ENCODE measurements at places on chromosomes 3 and 15.
A peak's percentile ranks its signal among the peaks of the same experiment; 100 is the strongest.

DNA sequence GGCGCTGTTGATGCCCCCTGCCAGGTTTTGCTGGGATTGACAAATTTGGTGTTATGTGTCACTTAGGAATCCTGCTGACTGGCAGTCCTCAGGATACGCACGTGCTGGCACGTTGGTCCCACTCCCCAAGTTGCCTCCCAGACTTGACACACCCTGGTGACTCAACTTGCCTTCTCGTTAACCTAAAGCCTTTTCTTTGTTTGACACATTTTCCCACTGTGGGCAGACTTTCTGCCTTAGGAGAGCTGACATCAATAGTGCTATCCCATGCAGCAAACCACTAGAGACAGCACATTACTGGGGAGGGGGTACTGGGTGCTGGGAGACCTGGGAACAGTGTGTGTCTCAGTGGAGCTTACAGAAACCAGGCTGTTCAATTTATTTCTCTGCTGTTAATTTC lies 104.3 kb downstream of the OXNAD1 start:
- DNase-seq, result no peak
- no peak overlapping the region for H3K27ac ChIP-seq
- H3K4me3 ChIP-seq, result no peak overlapping the region

- H3K27ac ChIP-seq, result no peak overlapping the region
- H3K4me3 ChIP-seq, result no peak overlapping the region
- no peaks in the 10 kb centered on the region for H3K4me1 ChIP-seq
- no peaks in the 10 kb centered on the region for H3K36me3 ChIP-seq
These were observed 106.9 kb downstream of the P2RY1 start for GRCh38 chr3:152941859-152942258.

DNA sequence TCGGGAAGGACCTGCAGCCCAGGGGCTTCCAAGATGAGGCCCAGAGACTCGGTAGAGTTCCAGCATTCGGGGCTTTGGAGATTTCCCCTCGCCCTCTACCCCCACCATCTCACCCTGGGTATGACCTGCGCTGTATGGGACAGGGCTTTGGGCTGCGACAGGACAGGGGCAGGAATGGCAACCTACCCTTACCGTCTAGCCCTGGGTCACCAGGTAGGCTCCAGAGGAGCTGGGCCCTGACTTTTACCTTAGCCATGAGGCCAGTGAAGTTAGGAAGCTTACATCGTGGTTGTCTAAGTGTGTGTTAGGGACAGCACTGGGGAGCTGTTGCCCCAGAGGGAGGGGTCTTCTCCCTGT lies 683 bp downstream of the PPM1M start:
- peaks cover 63% of the 10 kb centered on the region for H3K36me3 ChIP-seq
- peaks cover 81% of the 10 kb centered on the region for H3K4me1 ChIP-seq
- H3K27me3 ChIP-seq, result no peaks in the 10 kb centered on the region
- DNase-seq, result no peak
- peak overlapping the region; percentile 82 for H3K27ac ChIP-seq

DNA sequence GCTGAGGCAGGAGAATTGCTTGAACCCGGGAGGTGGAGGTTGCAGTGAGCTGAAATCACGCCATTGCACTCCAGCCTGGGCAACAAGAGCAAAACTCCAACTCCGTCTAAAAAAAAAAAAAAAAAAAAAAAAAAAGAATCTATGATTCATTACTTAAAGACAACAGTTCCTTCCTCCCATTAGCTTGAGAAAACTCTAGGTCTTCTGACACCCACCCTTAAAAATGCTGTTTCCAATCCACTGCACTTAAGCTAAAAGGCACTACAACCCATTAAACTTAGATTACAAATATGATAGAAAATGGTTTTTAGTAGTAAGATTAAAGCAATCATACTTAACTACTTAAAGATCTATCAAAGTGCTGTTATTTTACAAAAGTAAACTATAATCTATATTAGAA lies 40.0 kb upstream of the BHLHE40 start:
- H3K4me3 ChIP-seq, result no peak overlapping the region
- DNase-seq, result no peak
- H3K27ac ChIP-seq, result no peak overlapping the region
- no peaks in the 10 kb centered on the region for H3K27me3 ChIP-seq

DNA sequence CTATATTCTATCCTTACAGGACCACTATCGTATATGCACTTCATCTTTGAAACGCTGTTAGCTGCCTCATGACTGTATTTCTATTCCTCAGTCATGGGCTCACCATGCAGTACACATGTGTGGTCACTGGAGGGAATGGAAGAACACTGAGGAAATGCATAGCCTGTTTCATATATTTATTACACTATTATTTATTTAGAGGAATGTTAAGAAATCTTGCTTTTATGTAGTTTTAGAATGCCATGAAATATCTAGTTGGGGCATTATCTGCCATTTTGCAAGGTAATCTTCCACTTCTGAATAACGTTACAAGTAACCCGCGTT lies 155.7 kb downstream of the IGF1R start:
- H3K4me1 ChIP-seq, result peaks cover 14% of the 10 kb centered on the region
- H3K4me3 ChIP-seq, result no peak overlapping the region
- no peaks in the 10 kb centered on the region for H3K36me3 ChIP-seq
- H3K27me3 ChIP-seq, result no peaks in the 10 kb centered on the region

DNA sequence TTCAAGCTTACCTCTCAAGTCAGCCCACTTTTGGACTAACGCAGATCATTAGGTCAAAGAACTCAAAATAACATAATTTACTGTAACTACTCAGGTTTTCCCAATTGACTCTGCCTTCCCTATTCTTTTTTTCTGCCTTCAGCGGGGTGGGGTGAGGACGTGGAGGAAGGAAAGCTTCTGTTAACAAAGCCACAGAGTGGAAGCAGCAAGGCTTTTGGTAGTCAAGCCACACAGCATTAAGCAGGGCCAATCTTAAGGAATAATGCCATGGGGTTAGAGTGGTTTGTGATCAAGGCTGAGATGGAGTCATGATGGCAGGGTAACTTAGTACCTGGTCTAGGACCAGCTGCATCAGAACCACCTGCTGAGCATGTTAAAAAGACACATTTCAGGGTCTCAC lies 277.5 kb downstream of the TIGIT start:
- H3K27ac ChIP-seq, result no peak overlapping the region
- no peak for DNase-seq
- no peak overlapping the region for H3K4me3 ChIP-seq
- H3K36me3 ChIP-seq, result no peaks in the 10 kb centered on the region

- no peaks in the 10 kb centered on the region for H3K36me3 ChIP-seq
- no peak overlapping the region for H3K27ac ChIP-seq
- no peak overlapping the region for H3K4me3 ChIP-seq
- DNase-seq, result no peak
These were observed 56.9 kb downstream of the ABHD5 start for GRCh38 chr3:43747641-43748040.

DNA sequence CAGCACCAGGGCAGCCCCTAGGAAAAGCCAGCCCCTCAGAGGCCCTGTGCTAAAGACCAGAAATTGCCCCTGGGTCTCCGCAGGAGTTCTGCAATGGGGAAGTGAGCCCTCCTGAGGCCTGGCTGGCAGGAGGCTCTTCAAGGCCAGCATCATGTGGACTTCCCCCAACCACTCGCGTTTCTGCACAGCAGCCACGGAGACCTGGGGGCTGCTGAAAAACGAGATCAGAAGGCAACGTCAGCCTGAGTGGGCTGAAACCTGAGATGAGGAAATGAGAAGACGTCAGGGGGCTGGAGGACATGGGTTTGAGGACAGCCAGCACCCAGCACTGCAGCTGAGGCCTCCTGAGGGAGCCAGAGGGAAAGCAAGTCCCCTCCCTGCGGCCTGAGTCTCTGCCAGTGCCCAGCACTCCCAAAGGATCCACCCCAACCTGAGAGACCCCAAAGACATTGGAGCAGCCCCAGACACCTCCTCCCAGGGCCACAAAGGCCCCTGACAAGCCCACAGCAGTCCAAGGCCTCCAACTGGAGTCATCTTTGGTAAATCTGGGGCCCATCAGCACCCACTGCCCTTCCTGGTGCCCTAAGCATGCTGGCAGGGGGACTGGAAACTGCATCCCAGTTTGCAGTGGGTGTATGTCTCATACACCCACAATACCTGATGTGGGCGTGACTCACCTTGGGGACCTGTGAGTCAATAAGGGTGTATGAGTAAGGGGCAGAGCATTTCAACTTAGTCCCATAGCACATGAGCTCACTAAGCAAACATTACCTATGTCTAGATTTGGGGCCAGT lies 29.2 kb upstream of the CYP11A1 start:
- H3K4me1 ChIP-seq, result peaks cover 88% of the 10 kb centered on the region
- no peaks in the 10 kb centered on the region for H3K36me3 ChIP-seq
- peak overlapping the region; percentile 81 for H3K27ac ChIP-seq
- DNase-seq, result no peak
- H3K4me3 ChIP-seq, result no peak overlapping the region
- no peaks in the 10 kb centered on the region for H3K27me3 ChIP-seq

- H3K36me3 ChIP-seq, result peaks cover 2% of the 10 kb centered on the region
- peaks cover 3% of the 10 kb centered on the region for H3K4me1 ChIP-seq
- no peak for DNase-seq
These were observed 127.9 kb downstream of the DMXL2 start for GRCh38 chr15:51494411-51495314.

DNA sequence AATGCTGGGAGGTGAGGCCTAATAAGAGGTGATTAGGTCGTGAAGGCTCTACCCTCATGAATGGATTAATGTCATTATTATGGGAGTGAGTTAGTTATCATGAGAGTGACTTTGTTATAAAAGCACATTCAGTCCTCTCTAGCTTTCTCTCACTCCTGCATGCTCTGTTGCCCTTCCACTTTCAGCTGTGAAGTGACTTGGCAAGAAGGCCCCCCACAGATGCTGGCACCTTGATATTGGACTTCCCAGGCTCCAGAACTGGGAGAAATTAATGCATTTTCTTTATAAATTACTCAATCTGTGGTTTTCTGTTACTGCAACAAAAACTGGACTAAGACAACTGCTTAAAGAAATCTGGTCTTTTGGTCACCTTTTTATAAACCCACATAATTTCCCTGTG lies 144.3 kb downstream of the FBN1 start:
- DNase-seq, result no peak
- no peaks in the 10 kb centered on the region for H3K36me3 ChIP-seq
- H3K4me1 ChIP-seq, result no peaks in the 10 kb centered on the region
- no peak overlapping the region for H3K4me3 ChIP-seq

DNA sequence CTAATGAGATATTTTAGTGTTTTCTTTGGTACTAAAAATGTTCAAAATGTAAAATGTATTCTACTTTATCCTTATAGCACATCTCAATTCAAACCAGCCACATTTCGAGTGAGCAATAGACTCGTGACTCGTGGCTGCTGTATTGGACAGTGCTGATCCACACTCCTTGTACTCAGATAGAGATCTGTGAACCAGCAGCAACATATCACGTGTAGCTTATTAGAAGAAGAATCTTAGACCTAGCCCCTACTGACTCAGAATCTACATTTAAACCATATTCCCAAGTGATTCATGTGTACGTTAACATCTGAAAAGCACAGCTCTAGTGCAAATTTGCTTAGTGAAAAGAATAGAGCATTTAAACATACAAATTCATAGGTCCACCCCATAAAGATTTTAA lies 130.9 kb downstream of the IL1RAP start:
- H3K27ac ChIP-seq, result no peak overlapping the region
- DNase-seq, result no peak
- no peak overlapping the region for H3K4me3 ChIP-seq
- peaks cover 14% of the 10 kb centered on the region for H3K36me3 ChIP-seq

DNA sequence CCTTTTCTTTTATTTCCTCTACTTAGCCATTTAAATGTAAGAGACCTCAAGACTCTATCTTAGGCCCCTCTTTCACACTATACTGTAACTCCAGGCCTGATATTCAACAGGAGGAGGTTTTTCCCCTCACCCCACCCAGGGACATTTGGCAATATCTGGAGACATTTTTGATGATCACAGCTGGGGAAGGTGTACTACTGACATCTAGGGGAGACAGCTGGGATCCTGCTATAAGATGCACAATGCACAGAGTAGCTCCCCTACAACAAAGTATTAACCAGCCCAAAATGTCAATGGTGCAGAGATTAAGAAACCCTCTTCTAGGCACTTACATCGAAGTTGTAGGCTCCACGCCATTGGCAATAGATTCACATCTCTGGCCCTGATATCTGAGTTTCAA lies 517.5 kb upstream of the UBE2E2 start:
- H3K27ac ChIP-seq, result no peak overlapping the region
- no peak overlapping the region for H3K4me3 ChIP-seq
- no peak for DNase-seq
- H3K4me1 ChIP-seq, result no peaks in the 10 kb centered on the region
- H3K27me3 ChIP-seq, result no peaks in the 10 kb centered on the region
- H3K36me3 ChIP-seq, result no peaks in the 10 kb centered on the region

DNA sequence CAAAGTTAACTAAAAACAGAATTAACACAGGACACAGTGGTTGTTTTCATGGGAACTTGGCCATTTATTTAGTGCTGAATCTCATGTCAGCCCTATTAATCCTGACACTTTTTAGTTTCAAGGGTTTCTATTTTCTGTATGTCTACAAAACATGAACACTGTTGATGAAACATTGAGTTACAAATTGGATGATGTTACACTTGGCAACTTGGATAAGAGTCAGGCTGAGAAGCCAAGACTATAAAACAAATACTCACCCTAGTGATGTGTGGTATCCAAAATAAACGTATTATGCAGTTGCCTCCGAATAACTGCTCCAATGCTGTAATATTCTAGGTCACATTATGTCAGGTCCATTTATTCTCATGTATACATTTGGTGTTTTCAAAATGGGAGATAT lies 349.6 kb downstream of the ZIC1 start:
- no peaks in the 10 kb centered on the region for H3K4me1 ChIP-seq
- no peak for DNase-seq
- no peak overlapping the region for H3K4me3 ChIP-seq
- H3K36me3 ChIP-seq, result no peaks in the 10 kb centered on the region
- H3K27me3 ChIP-seq, result no peaks in the 10 kb centered on the region

GRCh38 chr3:129690406-129690805 lies 83.9 kb upstream of the PLXND1 start:
- no peaks in the 10 kb centered on the region for H3K27me3 ChIP-seq
- no peaks in the 10 kb centered on the region for H3K36me3 ChIP-seq
- no peak overlapping the region for H3K4me3 ChIP-seq

GRCh38 chr3:114362815-114363214 lies 69.0 kb downstream of the TIGIT start:
- no peaks in the 10 kb centered on the region for H3K27me3 ChIP-seq
- no peaks in the 10 kb centered on the region for H3K36me3 ChIP-seq
- no peak for DNase-seq
- no peak overlapping the region for H3K27ac ChIP-seq
- H3K4me1 ChIP-seq, result no peaks in the 10 kb centered on the region

- no peaks in the 10 kb centered on the region for H3K4me1 ChIP-seq
- H3K4me3 ChIP-seq, result no peak overlapping the region
- H3K36me3 ChIP-seq, result no peaks in the 10 kb centered on the region
- DNase-seq, result no peak
- H3K27me3 ChIP-seq, result no peaks in the 10 kb centered on the region
These were observed 87.5 kb upstream of the PLXNA1 start for GRCh38 chr3:126895178-126896066.

DNA sequence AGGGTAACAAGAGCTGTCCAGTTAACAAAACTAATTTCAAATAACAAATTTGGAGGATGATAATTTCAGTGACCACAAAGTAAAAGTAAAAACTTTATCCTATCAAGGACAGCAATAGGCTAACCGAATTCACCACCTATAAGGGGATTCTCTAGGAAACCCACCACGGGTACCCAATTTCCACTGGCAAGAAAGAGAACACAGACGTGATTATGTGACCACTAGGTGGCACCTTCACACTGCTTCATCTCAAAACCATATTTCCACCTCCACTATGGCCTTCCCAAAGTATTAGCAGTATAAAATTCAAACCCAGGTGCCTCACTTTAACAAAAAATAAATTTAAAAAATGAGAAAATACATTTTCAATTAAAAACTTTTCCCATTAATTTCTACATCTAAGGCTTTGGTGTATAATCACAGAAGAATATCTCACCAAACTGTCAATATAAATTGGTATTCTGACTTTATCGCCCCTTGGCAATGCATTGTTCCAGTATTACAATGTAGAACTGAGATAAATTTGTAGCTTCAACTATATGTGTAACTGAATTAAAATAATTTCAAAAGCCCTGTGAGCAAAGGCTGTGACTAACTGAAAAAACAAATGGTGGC lies 96.5 kb downstream of the FSIP1 start:
- H3K27ac ChIP-seq, result no peak overlapping the region
- H3K36me3 ChIP-seq, result no peaks in the 10 kb centered on the region
